ENCODE measurements at places on chromosomes 2 and 18.

DNA sequence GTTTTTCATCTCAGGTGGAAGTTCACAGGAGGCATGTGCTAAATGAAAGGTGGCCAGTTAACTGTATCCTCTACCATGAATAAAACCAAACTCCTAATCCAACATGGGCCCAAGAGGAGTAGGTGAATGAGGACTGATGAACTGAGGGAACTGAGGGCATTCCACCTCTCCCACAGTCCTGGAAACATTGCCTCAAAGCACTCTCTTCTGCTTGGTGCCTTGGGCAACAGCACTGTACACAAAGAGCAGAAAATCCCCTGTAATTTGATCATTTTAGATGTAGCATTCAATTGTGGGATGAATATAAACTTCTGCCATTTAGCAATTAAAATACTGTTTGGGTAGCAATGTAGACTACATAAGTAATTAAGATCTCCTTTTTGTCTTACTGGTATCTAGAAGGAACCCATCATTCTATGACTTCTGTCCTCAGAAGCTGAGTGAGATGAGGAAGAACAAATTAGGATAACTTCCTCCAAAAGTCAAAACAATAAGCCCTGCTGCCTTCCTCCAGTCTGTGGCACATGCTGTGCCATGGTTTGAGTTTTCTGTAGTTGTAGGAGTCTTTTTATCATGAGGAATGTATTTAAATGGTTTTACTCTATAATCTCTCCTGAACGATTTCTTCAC, 86.7 kb upstream of the ZEB2 start:
- DNase-seq: no peak

- DNase-seq: no peak
These were observed 10.2 kb downstream of the C18orf32 start for GRCh38 chr18:49476664-49477411.

GRCh38 chr2:157404363-157404762, 39.5 kb downstream of the CYTIP start:
- DNase-seq: peak; percentile 90

- no peak for DNase-seq
These were observed 111.9 kb upstream of the MAPRE2 start for GRCh38 chr18:34929336-34929780.

GRCh38 chr2:85935170-85935745, 46.5 kb upstream of the ST3GAL5 start:
- no peak for DNase-seq

GRCh38 chr2:28381225-28382180, 11.2 kb upstream of the FOSL2 start:
- DNase-seq: no peak

DNA sequence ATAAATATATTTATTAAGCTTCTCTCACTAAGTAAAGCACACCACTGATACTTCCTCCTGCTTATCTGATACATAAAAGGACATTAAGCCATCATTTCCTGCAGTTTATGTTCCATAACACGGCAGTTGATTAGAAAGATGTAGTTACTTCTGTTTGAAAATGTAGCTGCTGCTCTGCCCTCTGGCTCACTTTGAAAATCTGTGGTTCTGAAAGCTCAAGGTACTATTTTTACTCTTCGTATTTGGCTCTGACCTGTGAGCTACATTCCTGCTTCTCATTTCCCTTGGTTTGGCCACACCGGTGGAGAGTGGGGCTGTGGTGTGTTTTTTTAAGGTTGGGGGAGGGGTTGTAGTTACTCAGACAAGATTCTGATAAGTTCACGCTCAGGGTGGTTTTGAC, 12.8 kb upstream of the TTN start:
- DNase-seq: peak; percentile 4

DNA sequence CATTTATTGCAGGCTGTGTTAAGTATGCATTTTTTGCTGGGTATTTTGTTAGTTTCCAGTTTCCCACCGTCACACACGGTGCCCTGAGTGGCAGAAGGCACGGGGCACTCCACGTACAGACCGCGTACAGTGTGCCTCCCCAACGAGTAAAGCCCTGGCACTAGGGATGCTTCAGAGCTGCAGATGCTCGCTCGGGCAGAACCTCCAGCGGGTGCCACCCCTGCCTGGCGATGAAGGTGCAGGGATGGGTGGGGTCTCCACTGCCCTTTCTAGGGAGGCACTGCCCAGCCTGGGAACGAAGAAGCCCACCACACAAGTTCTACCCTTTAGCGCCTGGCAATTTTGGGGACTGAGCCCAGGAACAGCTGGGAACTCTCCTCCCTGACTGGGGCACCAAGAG, 4.1 kb downstream of the GREB1 start:
- no peak for DNase-seq

GRCh38 chr18:78784861-78785260, 194.8 kb upstream of the SALL3 start:
- no peak for DNase-seq

- no peak for DNase-seq
These were observed 528 bp upstream of the ATG16L1 start for GRCh38 chr2:233250985-233251305.

GRCh38 chr2:69032336-69032735, 19.4 kb downstream of the ANTXR1 start:
- no peak for DNase-seq

- DNase-seq: no peak
These were observed 102.6 kb upstream of the NDUFV2 start for GRCh38 chr18:8999872-9000271.

GRCh38 chr2:191150230-191150599, 579 bp downstream of the STAT4 start:
- no peak for DNase-seq

DNA sequence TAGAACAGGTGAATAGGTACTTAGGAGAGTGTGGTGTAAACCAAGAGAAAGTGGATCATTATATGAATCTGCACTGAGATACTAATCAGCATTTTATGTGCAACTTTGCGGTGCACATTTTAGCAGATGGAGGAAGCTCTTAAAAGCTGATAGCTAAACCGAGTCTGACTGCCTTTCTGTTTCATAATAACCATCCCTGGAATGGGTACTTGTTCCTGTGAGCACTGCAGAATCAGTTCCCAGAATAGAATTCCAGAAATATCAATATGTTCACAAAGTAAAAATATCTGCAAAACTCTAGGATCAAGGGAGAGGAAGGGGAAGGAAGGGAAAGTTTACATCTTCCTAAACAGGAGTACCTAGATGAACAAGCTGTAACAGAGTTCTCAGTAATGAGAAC, 432.2 kb upstream of the HNRNPA3 start:
- DNase-seq: no peak

GRCh38 chr2:233416706-233417105, 62.4 kb downstream of the DGKD start:
- DNase-seq: no peak

DNA sequence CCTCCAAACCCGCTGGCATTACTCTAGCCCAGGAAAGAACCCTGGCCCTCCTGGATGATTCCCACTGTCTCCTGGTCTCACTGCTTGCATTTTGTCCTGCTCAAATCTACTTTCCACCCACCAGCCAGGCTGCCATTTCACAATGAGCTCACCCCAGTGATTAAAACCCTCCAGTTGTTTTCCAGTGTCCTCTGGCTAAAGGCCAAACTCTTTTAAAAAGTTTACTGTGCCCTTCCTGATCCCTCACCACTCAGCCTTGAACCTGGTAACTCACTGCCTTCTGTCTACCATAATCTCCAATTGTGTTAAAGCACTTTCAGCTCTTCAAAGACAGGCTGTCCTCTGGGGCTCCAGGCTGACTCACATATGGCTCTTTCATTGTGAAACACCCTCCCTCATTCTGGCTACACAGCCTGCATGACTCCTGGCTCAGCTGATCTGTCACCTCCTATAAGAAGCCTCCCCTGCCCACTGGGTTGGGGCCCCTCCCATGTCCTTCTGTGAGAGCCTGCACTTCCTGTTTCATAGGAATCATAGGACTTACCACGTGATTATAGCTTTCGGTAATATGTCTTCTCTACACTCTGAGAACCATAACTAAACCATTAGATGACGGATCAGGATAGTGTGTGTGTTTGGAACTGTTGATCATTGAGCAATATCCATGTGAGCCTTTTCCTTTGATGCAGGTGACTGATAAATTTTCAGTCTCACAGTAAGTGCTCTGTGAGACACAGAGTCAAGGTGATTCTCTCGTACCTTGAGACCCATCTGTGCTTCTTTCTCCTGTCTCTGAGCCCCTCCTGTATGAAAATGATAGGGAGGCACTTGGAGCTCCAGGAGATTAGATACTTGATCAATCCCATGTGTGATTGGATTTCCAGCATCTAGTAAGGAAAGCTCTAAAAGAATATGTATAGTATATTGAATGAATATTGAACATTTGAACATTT, 590.8 kb upstream of the ID2 start:
- no peak for DNase-seq

GRCh38 chr2:110744429-110744828, 12.1 kb downstream of the ACOXL start:
- no peak for DNase-seq

GRCh38 chr2:178056345-178056744, 16.2 kb downstream of the PDE11A start:
- no peak for DNase-seq

DNA sequence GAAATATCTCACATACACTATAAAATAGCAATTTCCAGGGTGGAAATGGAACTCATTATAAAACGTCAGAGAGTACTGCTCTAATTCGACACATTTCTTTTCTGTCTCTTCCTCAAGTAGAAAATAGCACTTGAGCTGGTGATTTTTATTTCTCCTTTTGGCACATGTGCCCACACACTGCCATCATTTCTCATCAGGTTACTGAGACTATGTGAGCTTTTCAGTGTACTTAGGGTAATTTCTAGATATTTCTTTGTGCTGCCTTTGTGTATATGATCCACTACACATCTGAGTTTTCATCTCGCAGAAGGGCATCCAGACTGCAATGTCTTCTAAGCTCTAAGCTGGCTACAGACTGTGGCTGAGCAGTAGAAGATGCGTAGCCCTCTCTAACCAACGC, 62.1 kb upstream of the PGAP1 start:
- no peak for DNase-seq

GRCh38 chr2:190280565-190281350, 38.9 kb downstream of the HIBCH start:
- no peak for DNase-seq

DNA sequence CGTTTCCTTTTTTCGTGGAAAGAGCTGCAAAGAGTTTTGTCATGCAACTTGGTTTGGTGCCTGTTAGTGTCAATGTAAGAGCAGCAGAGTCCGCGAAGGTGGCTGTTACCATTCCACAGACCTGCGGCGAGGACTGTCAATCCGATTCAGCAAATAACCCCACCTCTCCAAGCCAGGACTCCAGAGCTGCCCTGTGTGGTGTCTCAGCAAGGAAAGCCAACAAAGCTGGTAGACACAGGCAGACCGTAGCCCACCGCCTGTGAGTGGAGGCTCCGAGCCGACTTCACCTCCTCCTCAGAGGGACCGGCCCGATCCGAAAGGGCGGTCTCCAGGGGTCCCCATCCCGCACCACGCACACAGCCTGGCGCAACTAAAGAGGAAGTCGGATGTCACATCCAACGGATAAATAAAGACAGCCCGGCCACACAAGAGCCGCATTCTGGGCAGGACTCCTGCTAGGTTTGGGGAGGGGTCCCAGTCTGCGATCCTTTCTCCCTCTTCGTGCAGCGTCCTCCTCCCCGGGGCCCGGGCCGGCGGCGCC, 819 bp downstream of the ANKRD44 start:
- peak; percentile 51 for DNase-seq

DNA sequence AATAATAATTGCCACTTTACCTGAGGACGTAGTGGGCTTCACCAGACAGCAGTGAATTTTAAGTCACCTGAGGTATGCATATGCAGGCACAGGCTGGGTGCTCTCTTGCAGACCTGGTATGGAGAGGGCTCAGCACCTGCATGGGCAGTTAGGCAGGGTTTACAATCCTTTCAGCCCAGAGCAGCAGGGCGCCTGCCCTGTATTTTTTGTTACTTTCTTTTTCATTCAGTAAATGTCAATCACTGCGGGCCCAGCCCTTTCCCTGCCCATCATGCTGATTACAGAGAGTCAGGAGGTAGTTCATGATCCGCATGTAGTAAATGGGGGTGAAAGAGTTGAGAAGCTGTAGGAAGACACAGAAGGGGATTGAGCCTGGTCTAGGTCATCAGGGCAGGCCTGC, 147.0 kb upstream of the ALPP start:
- DNase-seq: no peak

- no peak for DNase-seq
These were observed 207.5 kb downstream of the STK39 start for GRCh38 chr2:168039881-168040280.

GRCh38 chr2:191803007-191803406, 43.9 kb downstream of the CAVIN2 start:
- DNase-seq: no peak

GRCh38 chr2:122384768-122385333, 629.4 kb downstream of the TSN start:
- DNase-seq: no peak

DNA sequence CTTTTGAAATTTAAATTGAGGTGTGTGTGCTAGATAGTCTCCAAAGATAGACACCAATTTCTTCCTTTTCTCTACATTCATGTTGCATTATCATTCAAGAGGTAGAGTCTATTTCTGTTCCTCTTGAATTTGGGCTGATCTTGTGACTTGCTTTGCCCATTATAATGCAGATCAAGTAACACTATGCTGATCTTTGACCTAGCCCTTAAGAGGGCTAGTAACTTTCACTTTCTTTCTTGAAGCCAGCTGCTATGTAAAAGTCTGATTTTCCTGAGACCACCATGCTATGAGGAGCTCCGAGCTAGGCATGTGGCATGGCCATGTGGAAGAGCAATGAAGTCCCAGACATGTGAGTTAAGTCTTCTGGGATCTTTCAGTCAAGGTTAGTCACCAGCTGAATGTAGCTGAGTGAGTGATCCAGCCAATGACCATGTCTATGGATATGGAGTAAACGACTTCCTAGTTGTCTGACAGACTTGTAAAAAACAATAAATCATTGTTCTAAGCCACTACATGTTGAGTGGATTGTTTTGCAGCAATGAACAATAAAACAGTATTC, 189.4 kb upstream of the CWC22 start:
- DNase-seq: no peak

DNA sequence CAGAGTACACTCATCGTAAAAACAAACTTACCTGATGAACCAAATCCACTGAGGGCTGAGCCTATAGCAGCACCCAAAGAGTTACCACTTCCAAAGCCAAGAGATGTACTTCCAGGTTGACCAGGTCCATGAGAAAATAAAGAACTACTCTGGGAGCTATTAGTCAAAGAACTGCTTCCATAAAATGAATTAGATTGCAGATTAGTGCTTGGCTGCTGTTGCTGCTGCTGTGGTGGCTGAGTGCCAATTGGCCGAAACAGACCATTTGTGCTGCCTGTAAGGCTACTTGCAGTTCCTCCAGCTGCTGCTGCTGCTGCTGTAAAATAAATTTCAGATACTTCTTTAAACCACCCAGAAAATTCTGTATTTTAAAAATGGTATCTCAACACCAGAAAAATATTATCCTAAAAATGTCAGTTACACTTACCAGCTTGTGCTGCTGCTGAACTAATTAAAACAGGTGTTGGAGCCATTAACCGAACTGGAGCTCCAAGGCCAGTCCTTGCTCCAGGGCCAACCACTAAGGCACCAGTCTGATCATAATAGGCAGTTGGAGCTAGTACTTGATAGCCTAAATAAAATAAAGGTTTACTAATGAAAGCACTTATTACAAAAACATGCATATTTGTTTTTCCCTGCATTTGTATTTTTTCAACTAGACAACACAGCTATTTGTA, 58.1 kb upstream of the SDC1 start:
- DNase-seq: no peak

- DNase-seq: no peak
These were observed 61.6 kb downstream of the SOWAHC start for GRCh38 chr2:109675666-109676345.
